Adipocyte (in vitro differentiated cells): ENCODE measurements at places on chromosomes 3 and 15.
A peak's percentile ranks its signal among the peaks of the same experiment; 100 is the strongest.

GRCh38 chr15:50241684-50242450, 23.7 kb downstream of the HDC start:
- DNase-seq, result peak; percentile 36

- no peak for DNase-seq
These were observed 88.7 kb upstream of the UBE2E2 start for GRCh38 chr3:23114432-23114831.

GRCh38 chr3:127247292-127247691, 40.6 kb downstream of the PRR20G start:
- DNase-seq, result no peak

GRCh38 chr3:31709005-31709404, 176.3 kb downstream of the STT3B start:
- DNase-seq, result no peak

DNA sequence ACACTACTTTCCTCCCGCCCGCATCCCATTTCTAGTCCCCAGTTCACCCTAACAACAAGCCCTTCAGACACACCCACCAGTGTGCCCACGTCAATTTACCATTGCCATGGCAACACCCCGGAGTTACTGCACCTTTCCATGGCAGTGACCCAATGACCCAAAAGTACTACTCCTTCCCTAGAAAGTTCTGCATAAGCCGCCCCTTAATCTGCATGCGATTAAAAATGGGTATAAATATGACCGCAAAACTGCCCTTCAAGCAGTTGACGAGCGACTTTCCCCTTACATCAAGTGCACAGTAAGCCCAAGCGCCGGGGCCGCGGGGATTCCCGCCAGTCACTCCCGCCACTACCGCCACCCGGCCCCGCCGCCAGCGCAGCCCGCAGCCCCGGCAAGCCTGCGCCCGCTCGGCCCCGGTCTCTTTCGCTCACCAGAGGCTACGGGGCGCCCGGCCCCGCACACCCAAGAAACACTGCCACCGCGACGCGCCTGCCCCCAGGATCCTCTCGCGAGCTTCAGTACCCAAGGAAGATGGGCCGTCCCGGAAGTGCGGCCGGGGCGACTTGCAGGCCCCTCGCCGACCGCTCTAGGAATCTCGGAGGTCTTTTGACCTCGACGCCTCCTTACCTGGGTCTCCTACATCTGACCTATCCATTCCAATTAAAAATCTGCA, 27.2 kb upstream of the ZNF502 start:
- peak; percentile 80 for DNase-seq
